ELF-1 (cell line): ENCODE measurements at places on chromosomes 16 and 17.

GRCh38 chr17:78341559-78342448 is 18.1 kb downstream of the SOCS3 start:
- DNase-seq: peak; percentile 85

DNA sequence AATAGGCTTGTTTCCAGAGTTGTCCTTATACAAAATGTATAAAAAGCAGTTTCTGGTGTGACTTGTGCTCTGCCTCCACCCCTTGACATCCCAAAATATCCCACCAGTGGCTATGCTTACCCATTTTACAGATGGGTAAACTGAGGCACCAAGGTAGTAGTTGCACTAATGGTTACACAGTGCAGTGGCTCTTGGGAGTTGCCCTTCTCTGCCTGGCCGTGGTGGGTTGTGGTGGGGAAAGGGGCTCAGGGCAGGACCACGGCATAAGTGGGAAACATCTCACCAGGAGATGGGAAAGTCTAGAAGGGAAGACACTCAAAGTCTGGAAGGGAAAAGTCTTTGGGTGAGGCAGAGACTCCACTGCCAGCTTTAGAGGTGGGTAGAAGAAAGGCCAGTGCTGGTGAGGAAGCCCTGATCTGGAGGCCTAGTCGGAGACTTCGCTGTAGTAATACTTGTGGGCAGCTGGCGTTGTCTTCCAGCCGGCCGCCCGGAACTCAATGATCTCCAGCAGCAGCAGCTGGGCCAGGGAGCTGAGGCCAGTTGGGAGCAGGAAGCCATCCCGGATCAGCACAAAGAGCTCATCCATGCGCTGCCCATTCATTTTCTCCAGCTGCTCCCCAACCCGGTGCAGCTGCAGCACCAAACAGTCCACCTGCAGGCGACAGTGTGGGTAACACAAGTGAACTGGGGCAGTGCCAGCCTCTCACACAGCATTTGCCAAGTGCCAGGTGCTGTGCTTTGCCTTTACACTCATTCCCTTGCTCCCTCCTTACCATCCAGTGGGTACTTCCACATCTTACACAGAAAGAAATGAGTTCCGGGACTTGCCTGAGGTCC is 4.5 kb downstream of the MIF4GD start:
- no peak for DNase-seq

- no peak for DNase-seq
Observed at GRCh38 chr17:73371285-73371684, 59.5 kb upstream of the CDC42EP4 start.

GRCh38 chr16:4351880-4352279 is 759 bp upstream of the PAM16 start:
- DNase-seq: no peak

GRCh38 chr16:22163806-22164205 is 1.5 kb downstream of the SDR42E2 start:
- DNase-seq: no peak

GRCh38 chr16:74902161-74902560 is 82.8 kb downstream of the WDR59 start:
- DNase-seq: no peak

- DNase-seq: no peak
Observed at GRCh38 chr17:19399750-19400450, 11.1 kb upstream of the RNF112 start.

DNA sequence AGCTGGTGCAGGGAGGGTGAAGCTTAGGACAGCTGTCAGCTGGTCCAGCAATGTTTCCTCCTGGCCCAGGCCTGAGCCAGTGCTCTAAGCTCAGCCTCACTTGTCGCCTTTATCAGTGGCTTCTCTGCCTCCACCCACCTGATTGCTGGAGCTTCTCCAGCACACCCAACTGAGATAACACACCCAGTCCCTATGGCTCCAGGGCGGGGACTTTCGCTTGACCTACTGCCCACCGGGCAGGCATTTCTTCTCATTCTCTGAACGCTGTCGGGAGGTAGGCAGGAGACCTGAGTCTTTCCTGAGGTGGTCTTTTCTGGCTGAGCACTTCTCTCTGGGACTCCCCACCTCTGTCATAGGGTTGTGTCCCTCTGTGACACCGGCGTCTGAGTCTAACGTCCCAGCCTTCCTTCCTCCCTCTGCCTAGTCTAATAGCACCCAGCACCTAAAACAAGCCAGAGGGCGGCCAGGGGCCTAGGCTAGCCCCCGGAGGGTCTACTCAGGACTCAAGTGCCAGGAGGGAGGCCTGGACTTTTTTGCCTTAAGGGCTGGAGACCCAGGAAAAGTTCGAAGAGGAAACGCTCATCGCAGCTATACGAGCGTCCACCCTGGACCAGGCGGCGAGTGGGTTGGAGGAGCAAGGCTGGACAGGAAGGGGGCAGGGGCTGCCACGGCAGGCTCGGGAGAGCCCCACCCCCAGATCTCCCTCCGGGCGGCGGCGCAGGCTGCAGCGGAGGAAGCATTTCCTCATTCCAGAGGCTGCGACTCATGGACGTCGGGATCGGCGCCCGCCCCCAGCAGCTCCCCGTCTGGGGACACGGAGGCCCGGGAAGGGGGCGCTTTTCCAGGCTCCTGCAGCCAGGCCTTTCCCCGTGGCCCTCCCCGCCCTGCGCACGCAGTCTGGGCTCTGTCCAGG is 756 bp downstream of the TAX1BP3 start:
- peak; percentile 91 for DNase-seq

GRCh38 chr17:66281661-66282369 is 20.6 kb upstream of the PRKCA start:
- DNase-seq: no peak

DNA sequence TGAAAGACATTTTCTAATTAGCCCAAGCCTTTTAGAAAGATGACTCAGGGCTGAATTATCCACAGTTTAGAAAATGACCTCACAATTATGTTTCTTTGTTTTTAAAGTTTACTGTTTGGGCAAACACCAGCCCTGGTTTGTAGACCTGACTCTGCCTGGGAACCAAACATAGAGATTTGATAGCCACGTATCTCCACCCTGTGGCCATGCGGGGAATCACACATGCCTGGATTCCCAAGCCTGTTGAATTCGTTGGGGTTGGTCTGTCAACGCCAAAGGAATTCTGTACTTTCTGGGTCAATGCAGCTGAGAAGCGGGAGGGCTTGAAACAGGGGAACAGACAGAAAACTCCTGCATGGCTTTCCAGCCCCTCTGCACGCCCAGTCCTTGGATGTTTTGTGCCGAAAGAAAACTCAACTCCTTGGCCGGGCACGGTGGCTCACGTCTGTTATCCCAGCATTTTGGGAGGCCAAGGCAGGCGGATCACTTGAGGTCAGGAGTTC is 26.9 kb downstream of the CD300A start:
- peak; percentile 84 for DNase-seq

DNA sequence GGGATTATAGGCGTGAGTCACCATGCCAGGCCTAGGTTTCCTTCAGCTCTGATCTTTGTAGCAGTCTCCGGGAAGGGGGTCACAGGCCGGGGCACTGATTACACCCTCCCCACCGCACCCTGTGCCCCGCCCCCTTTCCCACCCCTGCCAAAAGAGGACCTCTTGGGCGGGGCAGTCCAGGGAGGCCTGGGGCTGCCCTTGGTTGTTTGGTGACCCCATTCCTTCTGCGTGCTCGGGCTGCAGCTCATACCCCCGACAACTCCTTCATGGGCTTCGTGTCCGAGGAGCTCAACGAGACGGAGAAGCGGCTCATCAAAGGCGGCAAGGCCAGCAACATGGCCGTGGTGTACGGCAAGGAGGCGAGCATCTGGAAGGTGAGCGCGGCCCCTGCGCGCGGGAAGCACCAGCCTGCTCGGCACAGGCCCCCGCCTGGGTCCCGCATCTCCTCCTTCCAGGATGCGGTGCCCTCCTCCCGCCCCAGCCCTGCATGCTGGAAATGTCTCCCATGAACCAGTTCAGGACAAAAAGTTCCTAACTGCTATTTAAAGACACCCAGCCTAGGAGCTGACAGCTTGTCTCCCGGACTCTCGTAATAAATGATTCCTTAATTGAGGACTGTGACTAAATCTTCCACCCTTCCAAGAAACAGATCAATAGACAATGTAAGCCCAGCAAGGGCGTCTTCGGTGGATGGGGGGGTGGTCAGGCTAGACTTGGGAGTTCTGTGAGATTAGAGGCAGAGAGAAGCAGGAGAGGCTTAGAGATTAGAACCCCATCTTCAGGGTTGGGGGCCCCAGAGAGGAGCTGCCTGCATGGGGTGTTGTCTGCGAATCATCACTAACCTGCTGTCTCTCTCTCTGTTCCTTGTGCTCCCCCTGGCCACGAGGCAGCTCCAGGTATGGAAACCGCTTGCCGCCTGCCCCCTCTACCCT is 64.5 kb downstream of the MGAT5B start:
- DNase-seq: no peak

- no peak for DNase-seq
Observed at GRCh38 chr17:35906191-35906925, 24.2 kb downstream of the RDM1 start.

DNA sequence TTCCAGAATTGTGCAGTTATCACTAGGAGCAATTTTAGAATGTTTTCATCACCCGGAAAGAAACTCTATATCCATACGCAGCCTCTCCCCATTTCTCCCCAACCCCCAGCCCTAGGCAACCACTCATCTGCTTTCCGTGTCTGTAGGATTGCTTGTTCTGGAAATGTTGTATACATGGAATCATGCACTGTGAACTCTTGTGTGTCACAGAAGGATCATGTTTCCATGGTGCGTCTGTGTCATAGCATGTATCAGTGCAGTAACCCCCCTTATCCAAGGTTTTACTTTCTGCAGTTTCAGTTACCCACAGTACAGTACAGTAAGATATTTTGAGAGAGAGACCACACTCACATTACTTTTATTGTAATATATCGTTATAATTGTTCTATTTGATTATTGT is 299.4 kb downstream of the CPPED1 start:
- DNase-seq: no peak
